ENCODE measurements at places on chromosomes 16 and 17.

GRCh38 chr17:7885367-7886226 is 3.0 kb upstream of the CHD3 start:
- peak; percentile 24 for DNase-seq

GRCh38 chr17:79617740-79618382 is 7.0 kb upstream of the RBFOX3 start:
- no peak for DNase-seq

GRCh38 chr16:62190426-62190825 is 154.2 kb upstream of the CDH8 start:
- no peak for DNase-seq

DNA sequence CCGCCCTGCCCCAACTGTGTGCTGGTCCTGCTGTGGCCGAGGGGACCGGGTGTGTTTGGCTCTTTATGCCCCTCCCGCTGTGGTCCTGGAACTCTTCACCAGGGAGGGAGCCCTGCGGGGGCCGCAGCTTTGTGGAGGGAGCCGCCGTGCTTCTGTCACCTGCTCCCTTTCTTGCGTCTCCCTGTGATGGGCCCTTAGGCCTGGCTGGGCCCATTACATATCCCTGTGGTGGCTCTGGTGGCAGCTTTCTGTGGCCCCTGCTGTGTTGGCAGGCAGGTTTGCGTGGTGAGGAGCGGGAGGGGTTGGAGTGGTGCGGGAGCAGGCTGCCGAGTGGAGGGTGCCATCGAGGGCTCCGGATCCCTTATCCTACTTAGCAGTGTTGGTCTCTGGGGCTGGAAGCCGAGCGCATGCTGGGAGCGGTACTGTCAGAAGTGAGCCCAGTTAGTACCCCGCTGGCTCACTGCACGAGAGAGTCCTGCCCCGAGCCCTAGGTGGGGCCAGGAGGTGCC is 60.4 kb downstream of the PDPK1 start:
- DNase-seq: no peak

GRCh38 chr17:74077231-74077630 is 126.2 kb upstream of the RPL38 start:
- DNase-seq: no peak

DNA sequence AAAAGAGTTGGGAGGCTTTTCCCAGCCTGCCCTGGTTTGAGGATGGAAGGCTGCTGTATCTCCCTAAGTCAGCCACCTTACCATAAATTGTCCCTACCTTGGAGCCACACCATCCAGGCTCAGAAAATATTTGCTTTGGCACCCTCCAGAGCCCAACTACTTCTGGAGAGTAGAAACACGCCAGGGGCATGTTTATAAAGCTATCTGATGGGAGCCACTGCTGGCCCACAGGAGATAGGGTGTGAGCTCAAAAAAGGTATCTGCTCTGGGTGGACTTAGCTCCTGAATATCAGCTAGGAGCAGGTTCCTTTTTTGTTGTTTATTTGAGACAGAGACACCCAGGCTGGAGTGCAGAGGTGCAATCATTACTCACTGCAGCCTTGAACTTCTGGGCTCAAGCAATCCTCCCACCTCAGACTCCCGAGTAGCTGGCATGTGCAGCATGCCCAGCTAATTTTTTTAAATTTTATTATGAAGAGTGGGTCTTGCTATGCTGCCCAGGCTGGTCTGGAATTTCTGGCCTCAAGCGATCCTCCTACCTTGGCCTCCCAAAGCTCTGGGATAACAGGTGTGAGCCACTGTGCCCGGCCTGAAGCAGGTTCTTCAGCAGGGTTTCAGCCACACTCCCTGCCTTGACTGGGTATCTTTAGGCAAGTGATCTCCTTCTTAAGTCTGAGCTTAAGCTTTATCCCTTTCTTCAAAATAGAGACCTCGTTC is 147.1 kb downstream of the SALL1 start:
- no peak for DNase-seq

GRCh38 chr16:3799354-3799753 is 81.2 kb downstream of the CREBBP start:
- DNase-seq: no peak

DNA sequence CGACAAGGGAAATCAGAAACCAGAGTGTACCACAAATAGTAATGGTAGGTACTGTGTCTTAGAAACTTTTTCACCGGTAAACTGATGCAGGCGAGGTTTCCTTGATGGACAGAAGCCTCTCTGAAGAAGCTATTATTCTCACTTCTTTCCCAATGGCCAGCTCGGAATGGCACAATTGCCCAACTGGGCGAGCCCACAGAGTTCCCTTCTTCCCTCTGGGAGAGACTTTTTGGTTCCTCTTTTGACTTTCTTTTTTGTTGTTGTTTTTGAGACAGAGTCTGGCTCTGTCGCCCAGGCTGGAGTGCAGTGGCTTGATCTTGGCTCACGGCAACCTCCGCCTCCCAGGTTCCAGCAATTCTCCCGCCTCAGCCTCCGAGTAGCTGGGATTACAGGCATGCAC is 16.9 kb downstream of the SLC43A2 start:
- no peak for DNase-seq

DNA sequence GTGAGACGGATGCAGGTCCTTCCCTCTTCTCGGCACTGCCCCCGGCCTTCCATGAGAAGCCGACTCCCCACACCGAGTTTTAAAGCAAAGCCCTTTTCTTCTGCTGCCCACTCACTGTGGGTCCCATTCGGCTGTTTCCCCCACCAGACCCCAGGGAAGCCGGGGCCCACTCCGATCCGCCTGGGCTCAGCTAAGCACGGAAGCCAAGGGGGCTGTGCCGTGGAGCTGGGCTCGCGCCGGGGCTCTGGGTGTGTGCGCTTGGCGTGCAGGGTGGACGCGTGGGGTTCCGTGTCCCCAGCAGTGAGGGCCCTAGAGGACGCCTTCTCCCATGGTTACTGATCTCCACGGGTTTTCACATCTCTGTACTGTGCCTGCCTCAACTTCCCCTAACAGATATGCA is 68.5 kb downstream of the KLHDC4 start:
- no peak for DNase-seq

DNA sequence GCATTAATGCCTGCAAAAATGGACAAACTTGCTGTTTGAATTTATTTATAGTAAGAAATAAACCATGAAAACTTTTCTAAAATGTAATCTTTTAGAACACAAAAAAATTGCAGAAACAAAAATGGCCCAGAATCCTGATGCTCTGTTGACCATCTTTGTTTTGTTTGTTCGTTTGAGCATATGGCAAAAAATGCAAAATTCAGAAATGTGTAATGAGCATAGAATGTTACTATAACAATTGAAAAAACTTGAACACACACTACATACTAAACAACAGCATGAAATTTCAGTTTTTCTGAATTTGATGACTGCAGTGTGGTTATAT is 1.1 kb upstream of the KPNA2 start:
- no peak for DNase-seq

DNA sequence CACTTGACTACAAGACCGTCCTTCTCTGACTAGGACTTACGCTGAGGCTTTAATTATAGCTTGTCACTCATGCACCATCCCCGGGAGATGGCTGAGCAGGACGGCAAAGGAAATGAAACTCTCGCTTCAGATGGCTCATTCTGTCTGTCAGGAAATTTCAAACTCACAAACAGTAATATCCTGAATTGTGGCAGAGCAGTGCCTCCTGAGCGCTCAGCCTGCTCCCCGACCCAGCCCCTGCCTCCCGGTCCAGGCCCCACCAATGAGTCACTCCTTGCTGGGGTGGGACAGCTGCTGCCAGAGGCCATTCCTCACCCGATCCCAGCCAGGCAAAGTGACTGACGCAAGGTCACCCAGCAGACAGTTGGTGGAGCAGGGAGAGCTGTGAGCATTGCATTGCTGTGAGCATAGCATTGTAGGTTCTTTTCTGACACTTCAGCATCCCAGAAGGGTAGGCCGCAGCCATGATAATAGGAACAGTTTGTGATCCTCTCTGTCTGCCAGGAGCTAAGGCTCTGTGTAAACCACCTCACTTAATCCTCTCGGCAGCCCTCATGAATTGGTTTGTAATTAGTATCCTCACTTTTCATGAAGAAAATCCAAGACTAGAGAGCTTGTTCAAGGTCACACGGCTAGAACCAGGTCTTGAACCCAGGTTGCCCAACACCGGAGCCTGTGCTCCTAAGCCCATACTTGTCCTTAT is 20.9 kb downstream of the CCDC182 start:
- no peak for DNase-seq

- DNase-seq: no peak
Observed at GRCh38 chr16:89729863-89730593, 8.7 kb downstream of the ZNF276 start.

GRCh38 chr16:74297145-74297665 is 591 bp downstream of the PSMD7 start:
- peak; percentile 14 for DNase-seq

DNA sequence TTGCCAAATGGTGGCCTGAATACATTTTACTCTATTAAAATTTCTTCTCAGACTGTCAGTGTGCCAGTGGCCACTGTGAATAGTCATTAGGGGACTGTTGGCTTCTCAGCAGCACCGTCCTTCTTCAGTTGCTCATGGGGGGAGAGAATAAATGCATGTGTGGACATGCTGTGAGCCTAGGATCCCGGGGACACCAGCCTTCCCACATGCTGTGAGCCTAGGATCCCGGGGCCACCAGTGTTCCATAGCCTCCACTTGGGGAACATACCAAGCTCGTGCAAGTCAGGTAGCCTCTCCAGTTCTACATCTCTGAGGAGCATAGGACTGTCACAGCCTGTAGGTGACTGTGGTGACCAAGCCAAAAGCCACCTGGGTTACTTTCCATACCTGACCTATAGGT is 51.5 kb downstream of the BANP start:
- DNase-seq: no peak

GRCh38 chr16:24971718-24972117 is 43.5 kb downstream of the ARHGAP17 start:
- no peak for DNase-seq

DNA sequence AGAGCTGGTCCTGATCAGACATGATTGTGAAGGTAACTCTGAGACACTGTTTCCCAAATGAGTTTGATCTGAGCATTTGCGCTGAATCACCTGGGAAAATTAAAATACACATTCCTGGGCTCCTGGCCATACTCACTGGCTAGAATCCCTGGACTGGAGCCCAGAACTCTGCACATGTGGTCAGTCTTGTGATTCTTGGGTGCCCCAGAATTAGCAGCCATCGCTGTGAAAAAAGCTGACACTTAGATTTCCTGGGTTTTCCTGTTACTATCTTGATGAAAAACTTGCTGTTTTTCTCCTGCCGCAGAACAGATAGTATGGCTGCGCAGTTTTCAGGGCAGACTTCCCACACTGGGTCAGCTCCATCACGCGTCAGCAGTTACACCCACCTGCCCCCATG is 24.6 kb downstream of the NECAB2 start:
- DNase-seq: no peak

- no peak for DNase-seq
Observed at GRCh38 chr17:80097127-80097621, 4.2 kb upstream of the GAA start.

GRCh38 chr17:76432712-76433336 is 20.1 kb downstream of the UBE2O start:
- no peak for DNase-seq

DNA sequence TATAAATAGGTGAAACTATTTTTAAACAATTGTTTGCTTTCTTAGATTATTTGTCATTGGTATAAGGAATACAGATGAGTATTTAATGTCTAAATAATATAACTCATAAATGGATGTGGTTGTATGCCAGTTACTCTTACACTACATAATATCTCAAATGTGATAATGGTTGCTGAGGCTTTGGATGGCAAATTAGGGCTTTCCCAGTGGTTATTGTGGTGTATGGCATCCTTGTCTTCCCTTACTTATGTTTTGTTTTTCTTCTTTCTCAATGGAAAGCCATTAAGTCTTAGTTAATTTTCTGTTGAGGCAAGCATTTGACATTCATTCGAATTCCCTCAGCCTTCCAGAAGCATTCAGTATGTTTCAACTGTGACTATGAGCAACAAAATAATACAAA is 10.5 kb downstream of the OMG start:
- no peak for DNase-seq

DNA sequence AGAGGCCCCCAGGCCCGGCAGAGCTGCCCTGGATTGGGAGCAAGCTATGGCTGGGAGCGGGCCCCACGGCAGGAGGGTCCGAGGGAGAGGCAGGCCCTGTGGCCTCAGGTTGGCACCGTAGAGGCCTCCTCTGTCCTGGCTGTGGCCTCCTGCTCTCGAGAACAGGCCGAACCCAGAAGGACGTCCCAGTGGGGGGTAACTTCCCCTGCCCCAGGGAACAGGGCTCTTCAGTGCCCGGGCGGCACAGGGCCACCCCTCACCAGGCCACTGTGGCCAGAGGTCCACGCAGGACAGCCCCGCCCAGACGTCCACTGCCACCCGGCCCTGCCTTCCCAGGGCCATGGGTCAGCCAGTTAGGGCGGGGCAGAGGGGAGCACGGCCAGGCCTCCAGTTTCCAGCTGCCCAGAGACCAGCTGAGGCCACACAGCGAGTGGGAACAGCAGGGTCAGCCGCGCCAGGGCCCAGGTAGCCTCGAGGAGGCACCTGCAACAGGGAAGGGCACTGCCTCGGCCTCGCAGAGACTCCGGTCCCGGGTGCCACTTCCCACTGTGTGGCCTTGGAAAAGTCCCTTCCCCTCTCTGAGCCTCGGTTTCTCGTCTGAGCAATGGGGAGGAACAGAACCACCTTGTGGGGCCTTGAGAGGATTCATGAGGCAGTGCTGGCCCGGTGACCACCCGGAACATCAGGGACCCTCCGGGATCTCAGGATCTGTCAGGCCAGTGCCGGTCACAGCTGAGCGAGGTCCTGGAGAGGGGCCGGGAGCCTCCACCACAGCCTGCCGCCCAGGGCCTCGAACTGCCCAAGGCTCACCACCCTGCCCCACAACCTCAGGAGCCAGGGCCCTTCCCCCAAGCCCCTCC is 32.0 kb downstream of the ZNF469 start:
- DNase-seq: no peak

DNA sequence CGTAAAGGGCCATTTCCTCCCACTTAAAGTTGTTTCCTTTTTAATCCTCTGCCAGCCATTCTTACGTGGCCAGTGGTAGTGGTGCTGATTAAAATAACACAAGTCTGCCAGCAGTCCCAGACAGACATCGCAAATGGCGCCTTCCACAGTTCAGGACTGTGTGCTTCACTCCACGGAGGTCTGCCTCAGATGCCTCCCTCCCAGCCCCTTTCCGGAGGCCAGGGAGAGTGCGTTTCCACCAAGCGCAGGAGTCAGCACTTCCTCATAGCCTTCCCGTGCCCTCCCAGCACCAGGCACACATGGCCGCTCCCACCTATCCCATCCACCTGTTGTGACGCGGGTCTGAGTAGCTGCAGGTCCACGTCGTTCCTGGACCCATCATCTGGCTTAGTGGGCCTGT is 205.6 kb downstream of the RPTOR start:
- DNase-seq: no peak

GRCh38 chr16:77273815-77274214 is 74.6 kb downstream of the SYCE1L start:
- no peak for DNase-seq

GRCh38 chr17:33288954-33289353 is 4.1 kb downstream of the ASIC2 start:
- no peak for DNase-seq

GRCh38 chr17:50094753-50095619 is at the start of gene PDK2:
Gene PDK2, plus strand, starts transcription at chr17:50095351. Its CDS starts 85 bp downstream, at chr17:50095436.
- DNase-seq: peak; percentile 97

- DNase-seq: no peak
Observed at GRCh38 chr17:49069585-49070273, 62.8 kb upstream of the B4GALNT2 start.
